ENCODE measurements at places on chromosomes 1 and 21. TPM values are rescaled to one million over a fixed set of nuclear protein-coding genes. Genes with fewer than 3 reads are reported as not detected.

XCL1 gene
- total RNA-seq: 86.0 TPM

TAS1R1 gene
- not detected for total RNA-seq

FAM177B gene
- not detected for total RNA-seq

SHISAL2A gene
- 13.7 TPM for total RNA-seq

DIO1 gene
- total RNA-seq: not detected

RGS13 gene
- not detected for total RNA-seq

GJA9 gene
- total RNA-seq: not detected

KRTAP19-1 gene
- not detected for total RNA-seq

FNBP1L gene
- total RNA-seq: 0.14 TPM

ADAM15 gene
- total RNA-seq: 32.5 TPM

C8A gene
- total RNA-seq: not detected

DCDC2B gene
- not detected for total RNA-seq

CRP gene
- total RNA-seq: not detected

MNDA gene
- total RNA-seq: 0.20 TPM

GFI1 gene
- 79.7 TPM for total RNA-seq

OPRD1 gene
- total RNA-seq: not detected

C1orf141 gene
- not detected for total RNA-seq

SLC39A1 gene
- total RNA-seq: 63.1 TPM

NEK7 gene
- 56.1 TPM for total RNA-seq

TARS2 gene
- 46.2 TPM for total RNA-seq

HEYL gene
- 0.26 TPM for total RNA-seq

PLEKHN1 gene
- total RNA-seq: 1.3 TPM
